MCF 10A (cell line): ENCODE measurements at places on chromosomes 13 and 19.

GRCh38 chr19:32674153-32674930, 638 bp downstream of the ANKRD27 start:
- peak; percentile 11 for DNase-seq

DNA sequence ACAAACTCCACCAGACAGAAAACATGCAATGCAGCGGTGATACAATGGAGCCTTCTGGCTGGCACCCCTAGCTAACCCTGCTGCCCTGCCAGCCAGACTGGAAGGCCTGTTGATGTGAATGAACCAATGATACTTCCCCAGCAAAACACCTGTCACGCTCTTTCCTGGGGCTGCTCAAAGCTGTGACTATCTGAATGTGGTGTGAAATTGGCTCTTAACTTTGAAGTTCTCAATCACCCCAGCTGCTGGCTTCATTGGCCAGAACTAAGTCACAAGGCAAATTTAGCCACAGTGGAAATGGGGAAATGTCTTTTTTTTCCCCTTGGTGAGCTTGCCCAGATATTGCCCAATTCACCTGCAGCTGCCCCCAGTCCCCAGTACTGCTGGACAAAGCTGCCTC, 147.3 kb downstream of the SLC7A1 start:
- DNase-seq: no peak

- DNase-seq: no peak
Observed at GRCh38 chr13:63408331-63409189, 1992.9 kb upstream of the PCDH20 start.

- DNase-seq: no peak
Observed at GRCh38 chr19:27997069-27997468, 1215.9 kb downstream of the UQCRFS1 start.

DNA sequence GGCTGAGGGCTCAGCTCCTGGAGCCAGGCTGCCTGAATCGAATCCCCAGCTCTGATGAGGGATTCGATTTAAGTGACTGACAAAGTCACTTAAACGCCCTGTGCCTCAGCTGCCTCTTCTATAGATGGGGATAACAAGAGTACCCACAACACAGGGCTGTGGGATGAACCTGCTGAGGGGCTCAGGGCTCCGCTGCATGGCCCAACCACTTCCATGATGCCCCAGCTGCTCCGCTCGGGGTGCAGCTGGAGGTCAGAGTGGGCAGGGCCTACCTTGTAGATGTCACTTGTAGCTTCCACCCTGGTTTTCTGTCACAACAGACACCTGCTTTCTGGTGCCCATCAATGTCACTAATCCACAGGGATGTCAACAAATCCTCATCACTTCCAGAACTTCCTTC, 39.2 kb downstream of the STK24 start:
- no peak for DNase-seq

DNA sequence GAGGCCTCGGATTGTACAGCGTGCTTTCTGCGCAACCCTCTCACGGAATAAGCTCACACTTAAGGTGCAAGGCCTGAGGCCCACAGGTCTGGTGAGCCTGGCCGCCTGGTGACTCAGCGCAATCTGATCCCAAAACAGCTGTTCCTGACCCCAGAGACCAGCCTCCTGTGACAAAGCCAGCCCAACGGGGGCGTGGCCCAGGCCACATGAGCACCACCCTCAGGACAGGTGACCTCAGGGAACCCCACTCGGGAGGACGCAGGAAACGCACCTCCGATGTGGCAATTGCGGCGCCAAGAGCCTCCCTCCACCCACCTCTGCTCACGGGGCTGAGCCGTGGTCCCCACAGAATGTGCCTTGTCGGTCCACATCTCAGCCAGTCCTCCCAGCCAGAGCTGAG, 26.4 kb downstream of the GRTP1 start:
- DNase-seq: no peak

DNA sequence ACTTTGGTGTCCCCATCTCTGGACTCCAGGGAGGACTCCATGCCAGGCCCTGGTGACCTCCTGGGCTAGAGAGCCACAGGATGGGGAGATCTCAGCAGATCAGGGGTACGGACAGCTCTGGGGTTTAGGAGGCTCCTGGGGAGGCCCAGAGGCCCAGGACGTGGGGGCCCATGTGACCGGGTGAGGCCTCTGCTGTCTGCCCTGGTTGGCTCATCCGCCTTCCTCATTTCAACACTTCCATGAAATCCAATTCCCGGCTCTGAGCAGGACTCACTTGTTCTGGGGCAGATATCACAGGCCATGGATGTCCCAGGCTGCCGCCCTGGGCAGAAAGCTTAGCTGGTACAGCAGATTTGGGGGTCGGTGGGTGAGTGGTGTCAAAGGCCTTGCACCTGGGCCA, 1.1 kb upstream of the PRAM1 start:
- DNase-seq: no peak

- no peak for DNase-seq
Observed at GRCh38 chr19:30780032-30780431, 407.8 kb downstream of the ZNF536 start.

DNA sequence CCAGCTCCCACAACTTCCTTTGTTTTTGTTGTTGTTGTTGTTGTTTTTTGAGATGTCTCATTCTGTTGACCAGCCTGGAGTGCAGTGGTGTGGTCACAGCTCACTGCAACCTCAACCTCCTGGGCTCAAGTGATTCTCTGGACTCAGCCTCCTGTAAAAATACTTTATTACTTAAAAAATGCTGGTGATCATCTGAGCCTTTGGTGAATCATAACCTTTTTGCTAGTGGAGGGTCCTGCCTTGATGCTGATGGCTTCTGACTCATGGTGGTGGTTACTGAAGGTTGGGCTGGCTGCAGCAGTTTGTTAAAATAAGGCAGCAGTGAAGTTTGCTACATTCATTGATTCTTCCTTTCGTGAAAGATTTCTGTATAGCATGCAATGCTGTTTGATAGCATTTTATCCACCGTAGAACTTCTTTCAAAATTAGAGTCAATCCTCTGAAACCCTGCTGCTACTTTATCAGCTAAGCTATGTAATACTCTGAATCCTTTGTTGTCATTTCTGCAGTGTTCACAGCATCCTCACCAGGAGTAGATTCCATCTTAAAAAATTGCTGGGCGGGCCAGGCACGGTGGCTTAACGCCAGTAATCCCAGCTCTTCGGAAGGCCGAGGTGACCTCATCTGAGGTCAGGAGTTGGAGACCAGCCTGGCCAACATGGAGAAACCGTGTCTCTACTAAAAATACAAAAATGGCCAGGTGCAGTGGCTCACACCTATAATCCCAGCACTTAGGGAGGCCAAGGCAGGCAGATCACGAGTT, 18.0 kb downstream of the ARHGAP35 start:
- peak; percentile 58 for DNase-seq

GRCh38 chr19:13817615-13818371, 22.6 kb downstream of the ZSWIM4 start:
- DNase-seq: no peak

DNA sequence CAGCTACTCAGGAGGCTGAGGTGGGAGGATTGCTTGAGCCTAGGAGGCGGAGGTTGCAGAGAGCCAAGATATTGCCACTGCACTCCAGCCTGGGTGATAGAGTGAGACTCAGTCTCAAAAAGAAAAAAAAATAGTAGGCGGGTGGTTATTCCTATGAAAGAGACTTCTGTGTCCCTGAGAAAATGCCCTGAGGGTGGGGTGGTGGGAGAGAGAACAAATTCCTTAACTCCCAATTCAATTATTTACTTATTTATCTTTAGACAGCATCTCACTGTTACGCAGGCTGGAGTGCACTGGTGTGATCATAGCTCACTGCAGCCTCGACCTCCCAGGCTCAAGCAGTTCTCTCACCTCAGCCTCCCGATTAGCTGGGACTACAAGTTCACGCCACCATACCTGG, 10.3 kb upstream of the EEF2 start:
- DNase-seq: no peak

DNA sequence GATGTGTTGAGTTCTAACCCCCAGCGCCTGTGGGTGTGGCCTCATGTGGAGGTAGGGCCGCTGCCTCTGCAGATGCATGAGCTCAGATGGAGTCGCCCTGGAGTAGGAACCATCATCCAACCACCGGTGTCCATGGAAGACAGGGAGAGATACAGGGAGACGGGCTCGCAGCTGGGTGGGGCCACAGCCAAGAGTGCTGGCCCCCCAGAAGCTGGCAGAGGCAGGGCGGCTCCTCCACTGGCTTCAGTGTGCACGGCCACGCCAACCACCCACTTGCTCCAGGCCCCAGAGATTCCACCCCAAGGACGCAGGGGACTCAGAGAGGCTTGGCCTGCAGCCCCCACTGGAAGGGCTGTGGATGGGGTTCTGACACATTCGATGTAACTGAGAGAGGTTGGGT, 5.4 kb upstream of the MCF2L start:
- no peak for DNase-seq

DNA sequence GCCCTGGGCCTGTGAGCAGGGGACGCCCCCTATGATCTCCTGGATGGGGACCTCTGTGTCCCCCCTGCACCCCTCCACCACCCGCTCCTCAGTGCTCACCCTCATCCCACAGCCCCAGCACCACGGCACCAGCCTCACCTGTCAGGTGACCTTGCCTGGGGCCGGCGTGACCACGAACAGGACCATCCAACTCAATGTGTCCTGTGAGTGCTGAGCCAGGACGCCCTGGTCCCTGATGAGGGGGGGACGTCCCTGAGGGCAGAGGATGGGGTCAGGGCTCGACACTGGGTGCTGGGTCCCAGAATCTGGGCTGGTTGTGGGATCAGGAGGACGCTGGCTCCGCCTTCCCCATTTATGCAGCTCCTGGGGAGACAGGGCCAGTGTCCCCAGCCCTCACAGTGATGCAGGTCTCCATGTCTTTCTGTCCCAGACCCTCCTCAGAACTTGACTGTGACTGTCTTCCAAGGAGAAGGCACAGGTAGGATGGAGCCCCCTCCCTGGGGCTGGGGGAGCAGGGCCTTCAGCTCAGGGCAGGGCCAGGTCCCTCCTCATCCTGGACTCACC, 2.5 kb downstream of the SIGLEC7 start:
- DNase-seq: no peak

DNA sequence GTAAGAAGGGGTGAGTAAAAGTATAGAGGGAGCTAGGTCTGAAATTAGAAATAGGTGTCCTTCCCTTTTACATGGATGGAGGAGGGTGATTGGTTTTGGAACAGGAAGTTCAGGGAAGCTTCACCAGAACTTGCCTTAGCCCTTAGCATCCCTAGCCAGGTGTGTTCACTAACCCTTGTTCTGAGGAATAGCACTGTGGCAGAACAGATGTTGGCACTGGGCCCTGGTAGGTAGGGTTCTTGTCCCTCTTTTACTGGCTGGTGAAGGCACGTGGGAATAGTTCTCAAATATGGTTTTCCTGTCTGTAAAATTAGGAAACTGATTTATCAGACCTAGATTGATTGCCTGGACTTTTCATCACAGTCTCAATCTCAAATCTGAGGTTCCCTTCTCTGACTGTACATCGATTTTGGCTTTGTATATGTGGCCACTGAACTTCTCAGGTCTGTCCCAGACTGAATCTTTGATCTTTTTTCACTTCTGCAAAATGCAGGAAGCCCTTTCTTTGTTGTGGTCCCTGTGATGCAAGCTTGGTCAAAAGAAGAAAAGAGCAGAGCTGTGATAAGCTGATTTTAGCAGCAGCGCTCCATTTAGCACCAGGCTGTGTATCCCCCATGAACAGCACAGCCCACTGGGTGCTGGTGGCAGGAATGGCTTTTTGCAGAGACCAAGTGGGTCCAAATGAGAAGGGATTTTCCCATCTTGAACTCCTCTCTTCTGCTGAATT, 86.2 kb upstream of the HTR2A start:
- no peak for DNase-seq

- DNase-seq: peak; percentile 43
Observed at GRCh38 chr13:47110833-47111240, 214.0 kb upstream of the HTR2A start.

DNA sequence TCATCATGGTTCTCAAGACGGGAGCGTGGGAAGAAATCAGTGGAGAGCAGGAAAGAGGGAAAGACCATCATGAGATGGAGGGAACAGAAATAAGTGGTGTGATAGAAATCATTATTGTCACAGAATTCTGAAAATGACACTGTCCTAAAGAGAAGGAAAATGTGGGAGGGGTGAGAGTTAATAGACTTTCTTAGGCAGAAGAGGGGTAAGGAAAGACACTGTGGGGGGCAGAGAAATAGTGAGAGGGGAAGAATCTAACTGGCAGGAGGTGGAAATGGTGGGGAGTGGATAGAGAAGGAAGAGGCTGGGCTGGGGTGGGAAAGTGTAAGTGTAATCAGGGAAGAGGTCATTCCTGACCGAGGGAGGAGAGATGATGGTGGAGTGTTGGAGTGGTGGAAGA, 3.2 kb downstream of the PINLYP start:
- DNase-seq: no peak

- DNase-seq: no peak
Observed at GRCh38 chr19:57682226-57682766, 519 bp downstream of the ZNF551 start.

- DNase-seq: peak; percentile 86
Observed at GRCh38 chr19:49391581-49392399, 3.7 kb downstream of the KASH5 start.

GRCh38 chr13:28854657-28855056, 34.5 kb downstream of the MTUS2 start:
- peak; percentile 28 for DNase-seq

GRCh38 chr13:42753697-42754096, 27.7 kb upstream of the FAM216B start:
- no peak for DNase-seq

DNA sequence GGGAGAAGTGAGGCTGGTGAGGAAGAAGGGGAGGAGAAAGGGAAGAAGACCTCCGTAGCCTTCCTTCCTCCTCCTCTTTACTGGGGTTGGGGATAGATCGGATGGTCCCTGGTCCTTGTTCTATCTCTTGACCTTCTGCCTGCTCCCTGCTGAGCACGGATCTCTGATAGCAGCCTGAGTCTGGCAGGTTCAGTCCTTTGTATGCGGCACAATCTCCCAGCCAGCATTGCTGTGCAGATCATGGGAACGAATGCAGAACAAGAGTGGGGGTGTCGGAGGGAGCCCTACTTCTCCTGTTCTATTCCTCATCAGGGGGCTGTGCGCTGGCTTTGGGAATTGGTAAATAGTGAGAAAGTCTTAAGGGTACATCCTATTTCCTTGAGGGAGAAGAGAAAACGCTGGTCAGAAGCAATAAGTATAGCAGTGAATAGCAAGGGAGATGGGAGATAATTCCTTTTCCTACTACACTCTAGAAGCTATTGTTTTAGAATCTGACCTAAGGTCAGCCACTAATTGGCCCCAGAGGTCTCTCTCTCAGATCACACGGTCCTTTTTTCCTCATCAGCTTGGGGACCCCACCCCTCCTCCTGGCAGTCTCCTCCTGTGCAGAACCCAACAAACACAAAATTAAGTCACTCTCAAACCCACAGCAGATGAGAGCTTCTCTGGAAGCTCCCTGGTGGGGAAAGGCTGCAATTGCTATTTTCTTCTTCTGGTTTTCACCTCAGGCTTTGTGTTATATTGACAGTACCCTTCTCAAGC, 41.0 kb downstream of the KL start:
- DNase-seq: peak; percentile 22
